ENCODE measurements at places on chromosomes 11 and 22. TPM values are rescaled to one million over a fixed set of nuclear protein-coding genes. Genes with fewer than 3 reads are reported as not detected.

OR51B6 gene
- total RNA-seq = not detected

FIBP gene
- total RNA-seq = 171 TPM

EIF4G2 gene
- 936 TPM for total RNA-seq

NAV2 gene
- total RNA-seq = 32.3 TPM

NOL12 gene
- total RNA-seq = 53.9 TPM

DGAT2 gene
- 1.2 TPM for total RNA-seq

DNAJB7 gene
- not detected for total RNA-seq

CASP5 gene
- total RNA-seq = not detected

NAALAD2 gene
- total RNA-seq = not detected

PHLDA2 gene
- total RNA-seq = 12.5 TPM

DNA sequence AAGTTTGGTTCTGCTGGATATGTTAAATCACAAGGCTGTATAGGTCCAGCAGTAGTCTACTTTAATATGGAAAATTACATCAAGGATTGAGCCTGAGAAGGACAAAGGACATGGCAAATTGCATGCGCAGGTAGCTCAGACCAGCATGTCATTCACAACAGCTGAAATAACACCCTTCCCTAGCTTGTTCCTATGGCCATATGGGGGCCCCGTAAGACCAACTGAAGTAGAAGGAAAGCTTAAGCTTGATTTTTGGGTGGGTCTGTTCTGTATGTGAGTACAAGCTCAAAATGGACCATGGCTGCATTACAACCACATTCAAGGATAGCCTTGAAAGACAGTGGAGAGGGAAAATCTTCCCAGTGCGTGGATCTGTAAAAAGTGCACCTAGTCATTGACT is 20.6 kb upstream of the PDE3B start:
- DNase-seq = no peak

DNA sequence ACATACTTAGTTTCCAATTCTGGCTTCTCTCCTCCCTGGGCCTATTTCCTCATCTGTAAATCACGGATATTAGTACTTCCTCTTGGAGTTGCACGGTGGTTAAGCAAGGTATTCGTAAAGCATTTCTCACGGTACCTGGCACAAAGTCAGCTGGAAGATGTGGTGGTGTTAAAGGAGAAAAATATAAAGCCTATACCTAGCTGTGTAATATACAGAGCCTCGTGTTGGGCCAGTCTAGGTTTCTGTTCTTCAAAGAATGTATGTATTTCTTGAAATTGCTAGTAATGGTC is 47.2 kb downstream of the DBX1 start:
- DNase-seq = no peak

- peak; percentile 65 for DNase-seq
Observed at GRCh38 chr11:12842933-12843636, 166.0 kb upstream of the RASSF10 start.

- no peak for DNase-seq
Observed at GRCh38 chr11:103662880-103663279, 373.6 kb upstream of the DDI1 start.

DNA sequence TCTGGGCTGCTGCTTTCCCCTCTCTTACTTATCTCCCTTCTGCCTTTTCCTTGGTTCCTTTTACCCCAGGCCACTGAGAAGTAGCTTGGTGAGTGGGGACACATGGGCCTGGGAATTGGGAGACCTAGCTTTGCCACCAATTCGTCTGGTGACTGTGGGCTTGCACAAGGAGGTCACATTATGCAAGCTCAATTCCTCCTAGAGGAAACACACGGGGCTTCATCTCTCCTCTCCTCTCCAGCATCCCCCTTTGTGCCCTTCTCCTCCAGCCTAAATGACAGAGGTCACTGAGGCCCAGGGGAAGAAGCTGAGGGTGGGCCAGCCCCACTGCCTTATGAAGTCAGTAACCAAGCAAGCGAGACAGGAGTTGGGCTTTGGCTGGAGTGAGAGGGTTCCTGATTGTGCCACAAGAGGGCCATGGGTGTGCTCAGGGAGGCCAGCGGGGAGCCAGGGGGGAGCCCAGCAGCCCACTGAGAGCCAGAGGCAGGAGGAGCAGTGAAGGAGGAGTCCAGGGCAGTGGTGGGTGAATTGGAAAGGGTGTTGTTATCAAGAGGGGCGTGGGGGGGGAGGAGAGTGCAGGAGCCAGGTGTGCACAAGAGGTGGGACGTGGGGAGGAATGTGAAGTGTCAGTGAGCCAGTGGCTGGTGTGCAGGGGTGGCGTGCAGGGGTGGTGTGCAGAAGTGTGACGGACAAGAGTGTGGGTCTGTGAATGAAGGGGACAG is 2.0 kb downstream of the CLCF1 start:
- DNase-seq = peak; percentile 64

GRCh38 chr11:910044-910588 is 494 bp downstream of the CHID1 start:
- no peak for DNase-seq

DNA sequence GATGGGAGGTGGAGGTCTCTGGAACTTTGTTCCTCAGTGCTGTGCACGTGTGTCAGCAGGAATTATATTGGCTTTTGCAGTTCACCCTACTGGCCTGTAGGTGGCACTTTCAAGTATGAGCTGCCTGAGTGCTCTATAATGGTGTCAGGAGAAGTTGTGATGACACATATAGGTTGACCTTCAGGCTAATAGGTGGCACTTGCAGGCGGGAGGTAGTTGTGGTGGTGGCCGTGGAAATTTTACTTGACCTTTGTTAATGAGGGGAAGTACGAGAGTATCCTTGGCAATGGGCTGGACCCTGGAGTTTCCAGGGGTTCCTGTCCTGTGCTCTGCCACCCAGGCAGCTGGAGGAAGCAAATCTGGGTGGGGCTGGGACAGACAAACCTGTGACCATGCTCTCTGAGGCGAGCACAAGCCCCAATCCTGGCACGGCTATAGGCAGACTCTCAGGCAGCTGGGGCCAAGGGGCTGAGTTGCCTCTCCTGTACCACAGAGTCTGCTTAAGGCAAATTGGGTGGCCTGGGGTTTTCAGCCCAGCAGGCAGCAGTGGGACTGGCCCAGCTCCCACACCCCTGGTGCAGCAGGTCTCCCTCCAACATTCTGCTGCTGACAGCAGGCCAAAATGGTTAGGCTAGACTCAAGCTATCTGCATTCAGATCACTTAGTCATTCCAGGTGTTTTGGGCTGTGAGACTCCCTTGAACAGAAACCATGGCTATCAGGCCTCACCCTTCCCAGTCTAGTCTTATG is 147.5 kb upstream of the CTSC start:
- DNase-seq = peak; percentile 47

GRCh38 chr11:34165786-34166555 is 60.5 kb downstream of the NAT10 start:
- no peak for DNase-seq

- no peak for DNase-seq
Observed at GRCh38 chr11:48008951-48009270, 28.6 kb downstream of the PTPRJ start.

- peak; percentile 64 for DNase-seq
Observed at GRCh38 chr22:37492428-37493344, 6.5 kb upstream of the MFNG start.

- no peak for DNase-seq
Observed at GRCh38 chr11:1219446-1219833, 3.4 kb upstream of the MUC5B start.

- peak; percentile 54 for DNase-seq
Observed at GRCh38 chr11:58493676-58494075, 14.2 kb downstream of the OR5B21 start.

DNA sequence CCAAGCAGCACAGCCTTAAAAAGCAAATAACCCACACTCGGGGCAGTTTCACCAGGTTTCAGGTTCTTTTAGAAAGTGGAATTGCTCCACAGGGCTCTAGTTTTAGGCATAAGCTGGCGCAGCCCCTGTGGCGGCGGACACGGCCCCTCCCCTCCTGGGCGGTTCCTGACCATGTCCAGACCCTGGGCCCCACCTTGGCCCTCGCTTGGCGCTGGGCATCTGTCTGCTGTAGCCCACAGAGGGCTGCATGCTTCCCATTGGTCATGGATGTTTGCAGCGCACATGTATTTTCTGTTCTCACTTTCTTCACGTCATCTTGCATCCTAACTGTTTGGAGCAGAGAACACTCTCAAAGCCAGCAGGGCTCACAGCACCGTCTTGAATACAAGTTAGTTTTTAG is 244.3 kb downstream of the BRD1 start:
- DNase-seq = no peak

DNA sequence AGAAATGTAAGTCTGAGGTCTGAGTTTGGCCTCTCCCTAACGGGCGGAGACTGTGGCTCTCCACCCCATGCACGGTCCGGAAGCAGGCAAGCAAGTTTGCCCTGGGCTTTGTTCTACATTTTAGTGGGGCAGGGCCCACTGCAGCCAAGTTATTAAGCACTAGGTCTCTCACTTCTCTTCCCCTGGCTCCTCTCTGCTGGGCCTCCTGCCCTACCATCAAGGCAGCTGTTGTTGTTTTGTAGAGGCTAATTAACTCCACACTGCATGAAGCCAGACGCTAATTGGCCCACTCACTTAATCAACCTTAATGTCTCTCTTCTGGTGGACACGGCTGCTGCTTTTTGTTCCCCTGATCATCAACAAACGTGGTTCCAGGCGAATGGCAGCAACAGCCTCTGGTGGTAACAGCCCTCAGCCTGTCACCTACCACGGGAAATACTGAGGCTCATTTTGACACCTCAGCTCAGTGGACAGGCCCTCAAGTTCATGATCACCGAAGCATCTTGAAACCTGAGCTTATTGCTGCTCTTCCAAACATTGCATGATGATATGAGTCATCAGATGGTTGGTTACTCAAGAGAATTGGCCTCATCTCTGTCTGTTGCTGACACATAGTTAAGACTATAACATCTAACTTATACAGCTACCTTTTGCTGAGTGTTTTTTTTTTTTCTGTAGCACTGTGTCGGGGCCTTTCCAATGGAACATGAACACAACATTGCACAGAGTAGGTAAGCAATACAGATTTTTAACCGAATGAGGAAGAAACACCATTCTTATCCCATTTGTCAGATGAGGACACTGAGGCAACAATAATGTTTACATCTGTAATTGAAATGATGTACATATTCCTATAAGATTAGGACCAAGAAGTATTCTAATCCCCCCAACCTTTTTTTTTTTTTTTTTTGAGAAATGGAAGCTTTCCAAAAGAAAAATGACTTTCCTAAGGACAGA is 20.8 kb upstream of the LMO2 start:
- peak; percentile 88 for DNase-seq
